Activated T-cell treated with anti-CD3 and anti-CD28 coated beads, Interleukin-2, amount 50 U/mL, for 4 hours (primary cell): ENCODE measurements at places on chromosomes 4 and X.

DNA sequence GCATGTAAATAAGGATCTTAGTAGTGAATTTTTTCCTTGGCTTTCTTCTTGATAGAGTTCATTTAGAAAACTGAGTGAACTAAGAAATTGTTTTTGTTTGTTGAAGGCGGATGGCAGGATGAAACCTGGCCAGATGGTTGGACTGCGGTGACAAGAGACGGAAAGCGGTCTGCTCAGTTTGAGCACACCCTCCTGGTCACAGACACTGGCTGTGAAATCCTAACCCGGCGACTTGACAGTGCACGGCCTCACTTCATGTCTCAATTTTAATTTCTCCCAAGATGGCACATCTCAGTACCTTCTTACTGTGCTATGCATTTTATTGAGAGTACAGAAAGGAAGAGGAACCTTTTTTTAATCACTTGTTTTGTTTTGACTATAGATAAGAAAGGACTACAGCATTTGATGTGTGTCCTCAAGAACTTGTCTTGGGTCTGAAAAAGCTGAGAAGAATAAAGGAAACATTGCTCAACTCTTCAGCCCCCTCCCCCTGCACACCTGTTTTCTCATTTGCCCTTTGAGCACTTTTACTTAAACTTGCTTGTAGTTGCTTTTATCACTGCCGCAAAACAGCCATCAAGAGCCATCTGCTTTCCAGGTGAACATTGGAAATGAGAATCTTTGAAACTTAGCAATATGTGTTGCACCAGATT, 27.4 kb downstream of the ADH5 start:
- DNase-seq, result no peak

DNA sequence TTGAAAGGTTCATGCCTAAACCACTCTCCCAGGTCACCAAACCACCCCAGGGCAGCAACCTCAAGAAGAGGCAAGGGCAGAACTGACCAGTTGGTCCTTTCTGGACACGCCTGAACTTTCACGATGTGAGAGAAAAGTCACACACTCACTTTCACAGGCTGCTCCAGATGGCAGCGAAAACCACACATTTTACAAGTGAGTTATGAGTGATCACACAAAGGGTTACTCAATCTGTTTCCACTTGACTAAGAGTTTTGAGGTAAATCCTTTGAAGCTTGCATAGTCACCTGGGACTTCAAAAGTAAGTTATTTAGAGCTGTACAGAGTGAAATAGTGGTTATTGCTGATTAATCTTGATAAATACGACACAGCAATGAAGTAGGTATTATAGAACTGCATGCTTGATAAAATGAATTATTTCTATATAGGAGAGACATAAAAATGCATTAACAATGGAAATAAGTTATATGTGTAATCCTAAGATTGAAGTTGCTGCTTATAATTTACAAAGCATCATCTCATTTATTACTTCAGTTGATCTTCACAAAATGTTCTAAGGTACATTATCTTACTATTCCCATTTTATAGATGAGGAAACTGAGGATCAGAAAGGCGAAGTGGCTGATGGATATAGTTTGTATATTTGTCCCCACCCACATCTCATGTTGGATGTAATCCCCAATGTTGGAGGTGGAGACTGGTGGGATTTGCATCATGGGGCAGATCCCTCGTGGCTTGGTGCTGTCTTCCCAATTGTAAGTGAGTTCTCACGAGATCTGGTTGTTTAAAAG, 103.0 kb upstream of the KLF3 start:
- DNase-seq, result no peak

GRCh38 chr4:76570141-76570973, 135.3 kb downstream of the SHROOM3 start:
- DNase-seq, result no peak

GRCh38 chr4:155703486-155704247, 37.0 kb downstream of the GUCY1A1 start:
- DNase-seq, result no peak

DNA sequence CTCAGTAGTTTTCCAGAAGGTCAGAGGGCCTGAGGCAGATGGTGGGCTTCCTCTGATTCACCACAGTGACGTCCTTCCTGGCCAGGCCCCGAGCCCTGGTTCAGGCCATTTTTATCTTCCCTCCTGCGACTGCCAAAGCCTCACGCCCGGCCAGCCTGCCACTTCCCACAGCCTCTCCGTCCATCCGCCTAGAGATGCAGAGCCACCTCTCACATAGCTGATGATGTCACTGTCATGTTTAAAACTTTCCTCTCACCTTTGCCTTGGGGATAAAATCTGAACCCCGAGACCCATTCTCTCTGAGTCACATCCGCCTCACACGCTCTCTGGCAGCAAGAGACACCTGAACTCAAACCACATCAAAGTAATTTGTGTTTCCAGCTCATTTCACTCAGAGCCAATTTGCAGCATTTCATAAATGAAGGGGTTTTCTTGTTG, 175.3 kb downstream of the QDPR start:
- peak; percentile 69 for DNase-seq

GRCh38 chr4:46270986-46271596, 118.8 kb downstream of the GABRA2 start:
- DNase-seq, result no peak

- no peak for DNase-seq
Observed at GRCh38 chr4:36277533-36277932, 3.9 kb upstream of the DTHD1 start.

- DNase-seq, result no peak
Observed at GRCh38 chr4:124322234-124323065, 390.1 kb downstream of the ANKRD50 start.

GRCh38 chr4:131764730-131765129, 1384.4 kb upstream of the PCDH10 start:
- no peak for DNase-seq

DNA sequence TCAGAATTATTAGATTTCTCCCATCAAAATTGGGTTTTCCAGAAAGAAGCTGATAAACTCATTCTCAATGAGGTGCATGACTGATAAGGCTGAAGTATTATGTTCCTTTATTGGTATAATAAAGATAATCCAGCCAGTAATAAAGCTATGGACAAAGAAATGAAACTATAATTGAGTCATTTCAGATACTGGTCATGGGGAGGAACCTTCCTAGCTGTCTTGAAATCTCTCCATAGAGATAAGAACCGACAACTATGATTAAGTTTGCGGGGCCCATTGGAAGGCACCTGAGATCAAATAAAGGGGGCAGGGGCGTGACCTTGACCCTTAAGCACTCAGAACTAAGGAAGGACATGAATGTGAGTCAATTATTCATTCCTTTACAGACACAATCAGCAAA, 47.8 kb downstream of the RAI2 start:
- DNase-seq, result no peak

DNA sequence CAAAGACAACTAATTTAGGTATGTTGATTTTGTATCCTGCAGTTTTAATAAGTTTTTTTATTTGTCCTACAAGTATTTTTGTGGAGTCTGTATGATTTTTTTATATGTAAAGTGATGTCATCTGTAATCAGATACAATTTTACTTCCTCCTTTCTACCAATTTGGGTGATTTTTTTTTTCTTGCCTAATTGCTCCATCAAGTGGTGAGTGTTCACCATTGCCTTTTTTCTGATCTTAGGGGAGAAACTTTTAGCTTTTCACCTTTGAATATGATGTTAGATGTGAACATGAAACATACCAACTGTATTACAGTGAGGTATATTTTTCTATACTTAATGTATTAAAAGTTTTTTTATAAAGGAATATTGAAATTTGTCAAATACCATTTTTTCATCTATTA, 362.3 kb downstream of the PABPC4L start:
- DNase-seq, result no peak

- DNase-seq, result no peak
Observed at GRCh38 chrX:118522230-118522926, 26.8 kb downstream of the DOCK11 start.

DNA sequence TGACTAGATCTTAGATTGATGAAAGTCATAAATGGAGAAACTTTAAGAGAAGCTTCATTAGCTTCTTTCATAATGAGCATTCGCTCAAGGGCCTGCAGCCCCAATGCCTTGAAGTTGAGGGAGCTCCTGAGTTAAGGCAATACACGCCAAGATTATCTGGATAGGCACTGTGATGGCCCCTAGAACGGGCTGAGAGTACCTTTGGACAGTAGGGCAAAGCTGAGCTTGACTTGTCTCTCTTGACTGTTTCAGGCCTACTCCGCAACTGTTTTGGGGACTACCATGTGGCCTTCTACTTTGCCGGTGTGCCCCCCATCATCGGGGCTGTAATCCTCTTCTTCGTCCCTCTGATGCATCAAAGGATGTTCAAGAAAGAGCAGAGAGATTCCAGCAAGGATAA, 83.3 kb downstream of the RLIM start:
- no peak for DNase-seq

DNA sequence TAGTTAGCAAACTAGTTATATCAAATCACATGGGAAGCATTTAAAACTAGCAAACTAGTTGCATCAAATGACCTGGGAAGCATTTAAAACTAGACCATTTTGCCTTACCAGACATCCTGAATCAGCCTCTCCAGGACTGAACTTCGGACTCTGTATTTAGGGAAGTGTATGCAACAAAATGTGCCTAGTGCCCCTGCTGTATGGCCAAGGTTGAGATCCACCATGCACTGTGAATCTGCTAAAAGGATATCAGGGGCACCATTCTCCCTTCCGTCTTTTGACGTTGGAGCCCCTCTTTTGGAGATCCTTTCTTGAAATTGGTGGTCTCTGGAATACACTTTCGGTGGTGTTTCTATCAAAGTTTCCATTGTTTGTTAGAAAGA, 49.5 kb downstream of the CCNI start:
- DNase-seq, result no peak

DNA sequence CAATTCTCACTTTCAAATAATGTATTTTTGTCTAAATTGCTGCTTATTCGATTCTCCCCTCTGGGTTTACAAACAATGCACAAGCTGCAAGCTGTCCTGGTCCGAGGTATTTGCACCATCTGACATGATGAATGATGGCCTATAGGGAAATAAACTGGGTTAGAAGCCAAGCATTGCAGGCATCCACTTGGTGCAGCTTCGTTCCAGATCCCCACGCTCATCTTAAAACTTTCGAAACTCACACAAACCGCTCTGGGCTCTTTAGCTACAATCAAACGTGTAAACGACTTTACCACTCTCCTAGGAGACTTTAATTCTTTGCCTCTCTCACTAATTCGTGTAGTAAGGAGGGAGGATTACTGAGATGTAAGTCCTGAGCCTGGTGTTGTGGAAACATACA, 19.0 kb downstream of the PHKA2 start:
- no peak for DNase-seq

- peak; percentile 41 for DNase-seq
Observed at GRCh38 chrX:7147413-7147977, at the start of gene STS. Gene STS (plus strand): TSS chrX:7147712. CDS start chrX:7253200, 105,488 bp downstream.

GRCh38 chrX:57899064-57899463, 11.2 kb downstream of the ZXDA start:
- DNase-seq, result no peak

DNA sequence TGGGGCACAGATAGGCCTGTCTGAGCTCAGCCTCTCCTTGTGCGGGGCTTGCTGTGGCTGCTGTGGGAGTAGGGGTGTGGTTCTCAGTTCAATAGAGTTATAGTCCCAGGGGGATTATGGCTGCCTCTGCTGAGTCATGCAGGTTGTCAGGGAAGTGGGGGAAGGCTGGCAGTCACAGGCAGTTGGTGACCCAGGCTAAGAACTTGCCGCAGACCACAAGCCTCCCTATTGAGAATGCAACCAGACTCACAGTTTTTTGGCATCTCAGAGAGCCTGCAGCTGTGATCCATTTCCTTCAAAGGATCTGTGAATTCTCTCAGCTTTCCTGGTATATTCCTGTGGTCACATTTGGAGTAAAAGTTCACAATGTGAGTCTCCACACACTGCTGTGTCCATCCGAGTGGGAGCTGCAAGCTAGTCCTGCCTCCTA, 364.9 kb downstream of the ZNF674 start:
- no peak for DNase-seq

DNA sequence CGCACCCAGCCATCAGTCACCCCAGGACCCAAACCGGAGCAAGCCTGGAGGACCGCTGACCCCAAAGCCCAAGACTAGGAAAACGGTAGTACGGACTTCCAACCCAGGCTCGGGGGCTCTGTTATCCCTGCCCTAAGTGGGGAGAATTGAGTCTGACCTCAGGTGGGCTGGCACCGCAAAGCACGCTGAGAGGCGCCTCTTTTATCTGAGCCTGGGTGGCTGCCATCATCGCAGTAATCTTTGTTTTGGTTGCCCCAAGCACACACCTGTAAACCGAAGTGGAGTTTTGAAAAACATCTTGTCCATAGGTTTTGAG, 894 bp upstream of the SH3RF1 start:
- no peak for DNase-seq

- DNase-seq, result no peak
Observed at GRCh38 chrX:28487818-28488217, 99.4 kb upstream of the IL1RAPL1 start.

DNA sequence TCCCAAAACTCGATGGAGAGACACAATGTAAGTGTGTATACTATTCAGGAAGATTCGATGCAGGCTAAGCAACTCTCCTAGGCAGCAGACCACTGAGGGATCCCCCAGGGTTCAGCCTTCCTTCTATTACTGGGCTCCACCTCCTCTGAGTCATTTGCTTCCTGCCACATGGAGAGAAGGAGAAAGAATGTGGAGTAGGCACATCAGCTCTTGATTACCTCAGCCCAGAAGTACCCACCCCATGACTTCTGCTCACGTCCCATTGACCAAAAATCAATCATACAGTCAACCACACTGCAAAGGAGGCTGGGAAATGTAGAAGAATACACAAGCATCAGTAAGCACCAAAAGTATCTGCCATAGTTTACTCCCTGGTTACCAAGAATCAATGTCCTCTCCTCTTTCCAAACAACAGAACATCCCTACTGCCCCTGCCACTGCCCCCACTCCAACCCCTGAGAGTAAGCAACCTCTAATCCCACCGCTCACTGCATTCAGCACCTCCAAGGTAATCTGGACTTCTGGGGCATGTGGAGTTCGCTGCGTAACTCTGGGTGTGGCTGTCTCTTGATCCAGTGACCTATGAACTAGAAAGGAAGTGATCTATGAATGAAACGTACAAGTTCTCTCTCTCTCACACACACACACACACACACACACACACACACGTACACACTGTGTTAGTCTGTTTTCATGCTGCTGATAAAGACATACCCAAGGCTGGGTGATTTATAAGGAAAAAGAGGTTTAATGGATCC, 91.2 kb upstream of the C1QTNF7 start:
- no peak for DNase-seq

GRCh38 chrX:43590150-43590549, 65.9 kb upstream of the MAOA start:
- no peak for DNase-seq

DNA sequence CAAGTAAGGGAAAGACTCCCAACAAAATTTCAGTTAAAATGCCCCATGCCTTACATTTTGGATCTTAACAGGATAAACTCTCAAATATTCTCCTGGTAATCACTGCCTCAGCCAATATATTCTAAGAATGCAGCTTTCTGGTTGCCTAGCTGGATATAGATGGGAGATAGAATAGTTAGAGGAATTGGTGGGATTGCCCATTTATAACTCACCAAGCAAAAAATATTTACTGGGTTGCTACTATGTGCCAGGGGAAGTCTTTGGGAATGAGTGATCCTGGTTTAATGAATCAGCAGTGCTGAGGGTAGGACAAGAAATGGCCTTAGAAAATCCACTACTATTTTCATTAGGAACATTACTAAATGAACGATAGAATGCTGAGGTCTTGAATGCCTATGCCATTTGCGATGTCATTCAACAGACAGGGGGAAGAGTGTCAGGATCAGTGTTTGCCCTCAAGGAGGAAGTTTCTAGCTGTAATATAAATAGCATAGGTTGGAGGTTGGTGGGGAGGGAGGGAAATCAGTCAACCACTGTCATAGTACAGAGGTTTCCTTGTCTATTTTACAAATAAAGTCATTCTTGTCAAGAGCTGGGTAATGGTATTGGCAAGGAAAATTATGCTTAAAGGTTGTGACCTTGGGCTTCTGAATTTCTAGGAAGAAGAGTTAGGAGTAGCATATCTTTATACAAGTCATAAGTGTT, 63.5 kb downstream of the ENOPH1 start:
- no peak for DNase-seq
